ENCODE measurements at places on chromosomes 1 and 21. TPM values are rescaled to one million over a fixed set of nuclear protein-coding genes. Genes with fewer than 3 reads are reported as not detected.

TTC22 gene
- total RNA-seq, result 16.8 TPM

INTS7 gene
- total RNA-seq, result 22.6 TPM

FMO2 gene
- total RNA-seq, result not detected

LCE1B gene
- total RNA-seq, result not detected

LCE1C gene
- 0.24 TPM for total RNA-seq

ADAMTSL4 gene
- total RNA-seq, result 3.0 TPM
